ENCODE measurements at places on chromosomes 13 and 19. TPM values are rescaled to one million over a fixed set of nuclear protein-coding genes. Genes with fewer than 3 reads are reported as not detected.

Gene KANK3
- total RNA-seq: 1.5 TPM

Gene RPS15
- total RNA-seq: 1,081 TPM

Gene FCAR
- not detected for total RNA-seq

Gene TIMM13
- total RNA-seq: 80.1 TPM

Gene PPP1R13L
- total RNA-seq: 12.2 TPM

Gene SWSAP1
- 1.6 TPM for total RNA-seq

Gene ZNF571
- total RNA-seq: 4.2 TPM

Gene ZNF492
- 0.55 TPM for total RNA-seq

Gene OLFM2
- not detected for total RNA-seq

Gene AMER2
- not detected for total RNA-seq
